Activated T-helper 2 cell treated with anti-CD3 and anti-CD28 coated beads, Interferon-gamma antibody, Interleukin-2, Interleukin-4, amounts not matched to agents 10 μg/mL and 5 μg/mL and 100 μg/mL, durations not matched to agents 14 hours and 24 hours and 36 hours (primary cell): ENCODE measurements at places on chromosomes 4 and X. TPM values are rescaled to one million over a fixed set of nuclear protein-coding genes. Genes with fewer than 3 reads are reported as not detected.
A peak's percentile ranks its signal among the peaks of the same experiment; 100 is the strongest.

The CTAG2 gene
- not detected in 2 replicates for total RNA-seq

The PDLIM3 gene
- 2.5 and 3.2 TPM in 2 replicates for total RNA-seq

The DCAF8L2 gene
- not detected in 2 replicates for total RNA-seq

The PDK3 gene
- 24.6 and 26.4 TPM in 2 replicates for total RNA-seq

GRCh38 chr4:134328741-134329140 is 127.2 kb upstream of the PABPC4L start:
- H3K4me3 ChIP-seq, result no peak overlapping the region
- no peak overlapping the region for H3K27ac ChIP-seq
- no peaks in the 10 kb centered on the region for H3K36me3 ChIP-seq
- no peaks in the 10 kb centered on the region for H3K27me3 ChIP-seq
- no peaks in the 10 kb centered on the region for H3K4me1 ChIP-seq

DNA sequence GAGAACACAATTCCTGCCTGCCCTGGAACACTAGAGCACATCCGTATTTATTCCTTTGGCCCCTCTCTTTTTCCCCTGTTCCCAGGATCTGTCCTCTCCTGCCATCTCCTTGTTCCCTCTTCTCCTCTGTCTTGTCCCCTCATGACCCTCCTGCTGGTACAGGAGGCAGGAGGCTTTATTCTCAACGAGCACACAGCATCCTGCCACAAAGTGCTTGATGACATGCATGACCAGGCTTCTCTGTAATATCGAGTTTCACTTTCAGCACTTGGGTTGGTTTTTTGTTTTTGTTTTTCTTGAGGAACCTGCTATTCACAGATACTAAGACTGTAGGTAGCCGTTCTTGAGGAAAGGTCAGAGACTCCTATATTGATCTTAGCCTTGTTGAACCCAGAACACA is 35.3 kb downstream of the NALF2 start:
- DNase-seq, result no peak
- no peaks in the 10 kb centered on the region for H3K36me3 ChIP-seq
- peaks cover 19% of the 10 kb centered on the region for H3K4me1 ChIP-seq
- H3K4me3 ChIP-seq, result peak overlapping the region; percentile 42

GRCh38 chrX:12138361-12139313 is at the start of gene FRMPD4:
Gene FRMPD4, plus strand, starts transcription at chrX:12138473. Its CDS starts 499 bp downstream, at chrX:12138972.
- peaks cover 24% of the 10 kb centered on the region for H3K27me3 ChIP-seq
- no peak within 1 kb of the TSS for H3K4me3 ChIP-seq

- H3K36me3 ChIP-seq, result no peaks in the 10 kb centered on the region
- H3K4me1 ChIP-seq, result no peaks in the 10 kb centered on the region
- no peak overlapping the region for H3K27ac ChIP-seq
- DNase-seq, result no peak
- no peak overlapping the region for H3K4me3 ChIP-seq
These were observed 68.5 kb downstream of the SH3RF1 start for GRCh38 chr4:169202145-169202699.

DNA sequence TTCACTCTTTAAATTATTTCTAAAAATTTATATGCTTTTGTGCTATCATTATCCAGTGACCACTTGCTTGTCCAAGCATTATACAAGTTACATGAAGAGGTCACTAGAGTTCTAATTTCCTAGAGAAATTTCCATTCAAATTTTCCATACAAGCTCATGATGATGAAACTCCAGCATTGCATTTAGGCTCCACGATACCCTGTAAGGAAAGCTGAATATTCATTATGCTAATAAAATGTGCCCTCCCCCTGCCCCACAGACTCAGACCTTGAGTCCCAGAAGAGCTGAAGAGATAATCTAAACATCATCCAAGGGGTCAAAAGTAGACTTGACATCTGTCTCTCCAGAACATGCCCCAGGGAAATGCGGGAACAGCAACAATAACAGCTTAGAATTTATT is 19.6 kb upstream of the FAM156A start:
- H3K27ac ChIP-seq, result no peak overlapping the region
- no peaks in the 10 kb centered on the region for H3K27me3 ChIP-seq
- H3K4me3 ChIP-seq, result no peak overlapping the region
- H3K36me3 ChIP-seq, result no peaks in the 10 kb centered on the region
- H3K4me1 ChIP-seq, result no peaks in the 10 kb centered on the region
- no peak for DNase-seq

DNA sequence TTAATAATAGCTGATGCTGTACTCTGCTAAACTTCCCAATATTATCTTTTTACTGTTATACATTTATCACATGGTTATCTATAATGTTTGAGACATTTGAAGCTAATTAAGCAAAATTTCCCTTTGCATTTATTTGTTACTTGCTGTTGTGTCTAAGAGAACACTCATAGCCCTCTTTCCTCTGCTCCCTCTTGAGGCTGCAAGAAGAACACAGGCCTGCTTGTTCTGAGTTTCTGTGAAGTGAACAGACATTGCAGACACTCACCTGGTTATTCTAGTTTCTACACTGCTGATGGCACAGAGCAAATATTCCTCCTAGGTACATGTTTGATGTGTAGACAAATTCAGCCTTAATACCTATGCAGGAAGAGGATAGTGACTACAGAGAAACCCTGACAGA is 367.8 kb downstream of the GASK1B start:
- H3K4me1 ChIP-seq, result no peaks in the 10 kb centered on the region
- no peak for DNase-seq
- H3K27me3 ChIP-seq, result no peaks in the 10 kb centered on the region
- H3K36me3 ChIP-seq, result no peaks in the 10 kb centered on the region
- H3K27ac ChIP-seq, result no peak overlapping the region

GRCh38 chr4:147182041-147182440 is 236.4 kb upstream of the TTC29 start:
- H3K36me3 ChIP-seq, result no peaks in the 10 kb centered on the region
- DNase-seq, result no peak
- no peaks in the 10 kb centered on the region for H3K4me1 ChIP-seq
- H3K4me3 ChIP-seq, result no peak overlapping the region
- no peak overlapping the region for H3K27ac ChIP-seq

GRCh38 chr4:65791111-65791811 is 121.0 kb upstream of the EPHA5 start:
- no peaks in the 10 kb centered on the region for H3K27me3 ChIP-seq
- H3K4me3 ChIP-seq, result no peak overlapping the region
- DNase-seq, result no peak
- no peaks in the 10 kb centered on the region for H3K4me1 ChIP-seq

- H3K4me3 ChIP-seq, result no peak overlapping the region
- DNase-seq, result no peak
- no peaks in the 10 kb centered on the region for H3K27me3 ChIP-seq
These were observed 17.6 kb upstream of the PRDM8 start for GRCh38 chr4:80179637-80180161.

GRCh38 chr4:13285336-13285735 is 198.8 kb downstream of the RAB28 start:
- no peak overlapping the region for H3K4me3 ChIP-seq
- no peak for DNase-seq
- no peak overlapping the region for H3K27ac ChIP-seq
- no peaks in the 10 kb centered on the region for H3K27me3 ChIP-seq
- peaks cover 2% of the 10 kb centered on the region for H3K4me1 ChIP-seq
- no peaks in the 10 kb centered on the region for H3K36me3 ChIP-seq

DNA sequence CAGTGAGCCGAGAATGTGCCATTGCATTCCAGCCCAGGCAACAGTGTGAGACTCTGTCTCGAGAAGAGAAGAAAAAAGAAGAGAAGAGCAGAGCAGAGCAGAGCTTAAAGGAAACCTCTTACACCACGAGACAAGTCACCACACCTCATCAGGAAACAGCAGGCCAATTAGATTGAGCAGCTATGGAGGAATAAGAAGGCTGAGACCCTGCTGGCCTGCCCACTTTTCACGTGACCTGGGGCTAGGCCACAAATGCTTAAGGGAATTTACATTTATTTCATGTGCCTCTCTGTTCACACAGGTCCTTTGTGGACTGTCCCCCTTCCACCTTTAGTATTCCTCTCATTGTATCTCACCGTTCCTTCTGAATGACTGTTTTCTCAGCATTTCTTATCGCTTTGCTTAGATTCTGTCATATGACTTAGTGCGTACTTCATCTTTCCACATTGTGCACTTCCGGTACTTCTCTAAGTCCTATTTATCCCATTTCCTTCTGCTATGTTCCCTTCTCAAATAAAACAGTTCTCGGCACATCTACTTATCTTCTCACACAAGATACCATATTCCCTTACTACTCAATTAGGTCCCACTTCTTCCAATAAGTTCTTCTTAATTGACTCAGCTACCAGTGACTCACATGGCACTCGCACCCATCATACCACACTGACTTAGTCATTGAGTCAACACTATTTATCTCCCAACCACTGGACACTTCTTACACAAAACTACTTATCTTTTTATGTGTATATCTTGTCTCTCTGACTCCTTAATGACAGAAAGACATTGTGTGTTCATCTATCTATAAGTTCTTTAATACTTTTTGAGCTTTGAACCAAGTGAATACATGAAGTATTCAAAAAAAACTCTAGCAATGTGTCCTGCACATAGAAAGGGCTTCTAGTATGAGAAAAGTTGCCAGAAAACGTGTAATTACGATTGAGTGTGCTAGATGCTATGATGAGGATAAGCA is 11.0 kb downstream of the CUL4B start:
- no peaks in the 10 kb centered on the region for H3K27me3 ChIP-seq
- H3K36me3 ChIP-seq, result peaks cover 30% of the 10 kb centered on the region
- peak overlapping the region; percentile 60 for H3K27ac ChIP-seq

DNA sequence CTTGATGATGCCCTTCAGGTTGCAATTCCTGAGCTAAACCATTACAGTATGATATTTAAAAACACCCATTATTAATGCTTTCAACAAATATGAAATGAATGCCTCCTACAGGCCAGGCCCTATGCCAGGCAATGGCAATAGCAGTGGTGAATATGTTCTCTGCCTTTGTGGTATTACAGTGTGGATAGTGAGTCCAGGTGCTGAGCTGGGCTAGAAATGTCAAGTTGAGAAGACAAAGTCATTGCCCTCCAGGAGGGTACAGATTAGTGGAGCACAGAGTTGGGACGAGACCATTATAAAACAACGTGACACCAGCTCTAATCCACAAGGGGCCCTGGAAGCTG is 81.9 kb downstream of the RBM47 start:
- H3K27me3 ChIP-seq, result no peaks in the 10 kb centered on the region
- H3K36me3 ChIP-seq, result peaks cover 31% of the 10 kb centered on the region
- H3K4me1 ChIP-seq, result peaks cover 32% of the 10 kb centered on the region
- H3K27ac ChIP-seq, result no peak overlapping the region

GRCh38 chr4:768076-768475 is 57.9 kb downstream of the CPLX1 start:
- H3K4me3 ChIP-seq, result no peak overlapping the region
- peaks cover 7% of the 10 kb centered on the region for H3K4me1 ChIP-seq
- no peak overlapping the region for H3K27ac ChIP-seq
- H3K36me3 ChIP-seq, result peaks cover 55% of the 10 kb centered on the region
- no peak for DNase-seq

GRCh38 chr4:169677150-169677748 is 56.9 kb downstream of the CLCN3 start:
- H3K27ac ChIP-seq, result no peak overlapping the region
- H3K27me3 ChIP-seq, result no peaks in the 10 kb centered on the region
- peaks cover 20% of the 10 kb centered on the region for H3K36me3 ChIP-seq
- peaks cover 2% of the 10 kb centered on the region for H3K4me1 ChIP-seq
- no peak for DNase-seq

DNA sequence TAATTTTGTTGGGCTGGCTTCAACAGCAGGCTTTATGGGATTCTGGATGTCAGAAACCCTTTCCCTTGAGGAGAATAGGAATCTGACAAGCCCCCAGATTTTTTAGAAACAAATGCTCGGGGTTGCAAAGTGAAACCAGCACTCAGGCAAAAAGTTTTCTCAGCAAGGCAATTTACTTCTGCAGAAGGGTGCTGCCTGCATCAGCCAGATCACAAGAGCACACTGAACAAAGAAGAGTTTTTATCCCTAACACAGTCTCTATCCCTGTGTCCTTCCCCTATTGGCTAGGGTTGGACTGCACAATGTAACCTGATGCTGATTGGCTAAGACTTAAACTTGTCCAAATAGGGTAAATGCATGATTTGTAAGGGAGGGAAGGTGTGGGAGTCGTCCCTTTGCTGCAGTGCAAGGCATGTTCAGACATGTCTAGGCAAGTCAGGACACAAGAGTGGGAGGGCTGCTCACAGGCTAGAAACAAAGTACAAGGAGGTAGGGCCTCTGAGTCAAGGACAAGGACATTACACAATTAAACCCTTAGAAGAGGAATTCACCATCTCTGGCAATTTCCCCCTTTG is 175.8 kb downstream of the CCNG2 start:
- no peak for DNase-seq
- H3K27ac ChIP-seq, result no peak overlapping the region
- no peaks in the 10 kb centered on the region for H3K36me3 ChIP-seq
- H3K4me1 ChIP-seq, result no peaks in the 10 kb centered on the region
- no peak overlapping the region for H3K4me3 ChIP-seq
- H3K27me3 ChIP-seq, result no peaks in the 10 kb centered on the region

DNA sequence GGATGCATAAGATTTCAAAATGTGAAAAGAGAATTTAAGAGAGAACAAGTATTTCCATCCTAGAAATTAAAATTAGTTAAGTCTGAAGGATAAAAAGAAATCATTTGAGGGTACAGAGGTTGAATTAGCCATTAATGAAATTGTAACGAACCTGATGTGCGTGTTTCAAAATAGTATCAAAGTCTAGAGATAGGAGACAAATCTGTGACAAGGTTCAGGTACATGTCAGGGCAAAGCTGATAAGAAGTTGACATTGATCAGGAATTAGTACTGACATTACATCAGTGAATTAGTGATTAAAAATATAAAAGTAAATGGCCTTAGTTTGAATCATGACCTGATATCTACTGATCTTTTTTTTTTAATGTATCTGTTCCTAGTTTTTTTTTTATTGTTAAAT is 62.3 kb downstream of the UGT2B10 start:
- no peaks in the 10 kb centered on the region for H3K36me3 ChIP-seq
- no peaks in the 10 kb centered on the region for H3K4me1 ChIP-seq
- no peak overlapping the region for H3K4me3 ChIP-seq
- no peak overlapping the region for H3K27ac ChIP-seq
- H3K27me3 ChIP-seq, result no peaks in the 10 kb centered on the region
- no peak for DNase-seq

DNA sequence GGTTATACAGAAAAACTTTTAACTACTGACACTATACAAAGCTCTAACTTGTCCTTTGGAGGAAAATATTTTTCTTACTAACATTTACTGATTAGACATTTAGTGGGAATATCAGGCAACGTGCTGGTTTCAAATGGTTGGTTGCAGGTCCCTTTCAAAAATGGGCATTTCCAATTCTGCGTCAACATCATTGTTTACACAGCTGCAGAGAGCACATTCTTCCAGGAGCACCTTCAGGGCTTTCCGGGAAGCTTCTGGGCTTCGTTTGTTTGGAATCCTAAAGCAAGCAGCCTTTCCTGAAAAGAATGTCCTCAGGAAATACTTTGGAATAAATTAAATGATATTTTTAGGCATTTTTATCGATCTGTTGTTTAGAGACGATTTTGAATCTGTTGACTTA is 289.7 kb downstream of the TRIML1 start:
- H3K27ac ChIP-seq, result no peak overlapping the region
- H3K4me3 ChIP-seq, result no peak overlapping the region
- no peaks in the 10 kb centered on the region for H3K36me3 ChIP-seq
- no peaks in the 10 kb centered on the region for H3K27me3 ChIP-seq

GRCh38 chr4:175499735-175500352 is 312.2 kb downstream of the GPM6A start:
- no peak overlapping the region for H3K27ac ChIP-seq
- no peak for DNase-seq

GRCh38 chr4:89279385-89279784 is 28.2 kb downstream of the GPRIN3 start:
- no peak overlapping the region for H3K4me3 ChIP-seq
- peaks cover 33% of the 10 kb centered on the region for H3K4me1 ChIP-seq
- H3K27ac ChIP-seq, result no peak overlapping the region
- peaks cover 57% of the 10 kb centered on the region for H3K36me3 ChIP-seq
- no peak for DNase-seq

GRCh38 chrX:140432346-140433175 is 72.3 kb downstream of the SOX3 start:
- H3K4me3 ChIP-seq, result no peak overlapping the region
- H3K27me3 ChIP-seq, result no peaks in the 10 kb centered on the region
- DNase-seq, result no peak
- H3K27ac ChIP-seq, result no peak overlapping the region
- H3K4me1 ChIP-seq, result no peaks in the 10 kb centered on the region
- H3K36me3 ChIP-seq, result no peaks in the 10 kb centered on the region
